ENCODE measurements at places on chromosomes 7 and 10.

GRCh38 chr10:27100813-27101347 is 586 bp upstream of the ANKRD26 start:
- DNase-seq: peak; percentile 22

GRCh38 chr7:64878684-64879083 is 24.4 kb upstream of the ZNF273 start:
- DNase-seq: no peak

DNA sequence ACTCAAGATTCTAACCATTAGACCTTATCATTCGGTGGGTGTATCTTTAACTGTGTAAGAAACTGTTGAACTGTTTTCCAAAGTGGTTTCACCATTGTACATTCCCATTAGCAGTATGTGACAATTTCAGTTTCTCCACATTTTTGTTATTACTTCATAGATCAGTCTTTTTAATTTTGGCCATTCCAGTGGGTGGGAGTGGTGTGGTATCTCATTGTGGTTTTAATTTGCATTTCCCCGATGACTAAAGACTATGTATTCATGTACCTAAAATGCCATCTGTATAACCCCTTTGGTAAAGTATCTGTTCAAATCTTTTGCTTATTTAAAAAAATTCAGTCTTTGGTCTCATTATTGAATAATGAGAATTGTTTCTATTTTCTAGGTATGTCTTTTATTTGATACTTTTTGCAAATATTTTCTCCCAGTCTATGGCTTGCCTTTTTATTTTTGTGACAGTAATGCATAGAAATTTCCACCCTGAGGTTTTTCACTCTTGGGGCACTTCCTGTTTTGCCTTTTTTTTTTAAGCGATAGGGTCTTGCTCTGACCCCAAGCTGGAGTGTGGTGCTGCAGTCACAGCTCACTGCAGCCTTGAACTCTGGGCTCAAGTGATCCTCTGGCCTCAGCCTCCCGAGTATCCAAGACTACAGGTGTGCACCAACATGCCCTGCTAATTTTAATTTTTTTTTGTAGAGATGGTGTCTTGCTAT is 141.1 kb upstream of the ITGB1 start:
- no peak for DNase-seq

GRCh38 chr7:16204953-16205352 is 216.4 kb downstream of the CRPPA start:
- no peak for DNase-seq

- DNase-seq: no peak
These were observed 156.7 kb downstream of the MAGI2 start for GRCh38 chr7:79296553-79297320.

DNA sequence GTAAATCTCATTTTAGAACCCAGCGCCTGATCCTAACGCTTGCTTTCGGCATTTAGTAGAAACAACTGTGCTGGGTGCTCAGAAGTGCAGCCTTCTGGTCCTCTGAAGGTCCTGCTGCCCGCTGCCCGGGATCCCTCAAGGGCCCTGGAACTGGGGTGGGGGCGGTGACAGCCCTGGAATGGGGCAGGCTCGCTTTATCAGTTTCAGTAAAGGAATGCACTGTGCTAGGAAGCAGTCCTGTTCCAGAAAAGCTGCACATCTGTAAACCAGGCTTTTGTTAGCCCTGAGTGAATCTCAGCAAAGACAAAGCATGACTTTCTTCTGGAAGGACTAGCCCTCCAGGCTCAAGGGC is 254.6 kb downstream of the TNS3 start:
- no peak for DNase-seq

GRCh38 chr7:12067156-12067831 is 143.8 kb upstream of the TMEM106B start:
- no peak for DNase-seq

DNA sequence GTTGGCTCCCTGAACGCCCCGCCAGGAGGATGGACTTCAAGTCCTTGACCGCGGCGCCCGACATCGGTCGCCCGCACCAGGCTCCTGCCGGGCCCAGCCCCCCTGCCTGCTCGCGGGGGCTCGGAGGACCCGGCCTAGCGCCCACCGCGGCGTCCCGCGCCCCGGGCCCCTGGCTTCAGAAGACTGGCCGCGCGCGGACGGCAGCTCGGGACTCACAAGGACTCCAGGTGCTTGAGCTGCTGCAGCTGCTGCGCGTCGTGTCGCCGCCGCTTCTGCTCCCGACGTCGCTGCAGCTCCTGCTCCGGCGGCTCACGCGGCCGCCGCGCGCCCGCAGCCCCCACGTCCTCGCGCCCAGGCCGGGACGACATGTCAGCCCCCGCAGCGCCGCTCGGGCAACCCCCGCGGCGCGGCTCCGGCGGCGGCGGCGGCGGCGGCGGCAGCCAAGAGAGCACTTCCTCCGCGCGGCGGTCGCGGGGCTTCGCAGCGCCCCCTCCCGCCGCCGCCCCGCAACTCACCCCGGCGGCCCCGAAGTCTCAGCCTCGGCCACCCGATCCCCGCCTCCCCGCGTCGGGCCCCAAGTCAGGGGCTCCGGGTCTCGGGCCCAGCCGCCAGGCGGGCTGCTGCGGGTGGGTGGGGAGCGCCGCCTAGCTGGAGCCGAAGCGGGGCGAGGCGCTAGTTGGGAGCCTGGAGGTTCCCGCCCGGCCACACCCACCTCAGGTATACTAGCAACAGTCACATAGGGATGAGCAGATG is at the start of gene RP9:
TSS of gene RP9 (minus strand) at position 400 of the 753 bp plus-strand sequence. CDS start at position 368, 32 bp downstream.
- peak; percentile 53 for DNase-seq

DNA sequence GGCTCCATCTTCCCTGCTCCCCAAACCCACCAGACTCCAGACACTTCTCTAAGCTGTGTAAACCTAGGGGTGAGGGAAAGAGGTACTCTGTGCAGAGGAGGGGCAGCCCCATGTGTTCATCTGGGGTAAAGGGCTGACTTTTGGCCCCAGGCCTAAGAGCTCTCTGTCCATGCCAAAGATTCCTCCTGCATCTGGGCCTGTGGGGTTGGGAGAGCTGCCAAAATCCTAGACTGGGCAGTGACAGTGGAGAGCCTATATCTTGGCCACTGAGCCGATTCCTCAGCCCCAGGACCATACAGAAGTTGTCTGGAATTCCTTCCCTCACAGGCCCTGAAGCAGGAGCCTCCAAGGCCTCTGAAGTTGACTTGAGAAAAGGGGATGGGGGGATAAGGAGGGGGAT is 25.3 kb upstream of the LEP start:
- no peak for DNase-seq

GRCh38 chr10:122343135-122343800 is 31.2 kb upstream of the PLEKHA1 start:
- DNase-seq: no peak

- DNase-seq: no peak
These were observed 76.8 kb upstream of the LRRN3 start for GRCh38 chr7:111014079-111014478.

DNA sequence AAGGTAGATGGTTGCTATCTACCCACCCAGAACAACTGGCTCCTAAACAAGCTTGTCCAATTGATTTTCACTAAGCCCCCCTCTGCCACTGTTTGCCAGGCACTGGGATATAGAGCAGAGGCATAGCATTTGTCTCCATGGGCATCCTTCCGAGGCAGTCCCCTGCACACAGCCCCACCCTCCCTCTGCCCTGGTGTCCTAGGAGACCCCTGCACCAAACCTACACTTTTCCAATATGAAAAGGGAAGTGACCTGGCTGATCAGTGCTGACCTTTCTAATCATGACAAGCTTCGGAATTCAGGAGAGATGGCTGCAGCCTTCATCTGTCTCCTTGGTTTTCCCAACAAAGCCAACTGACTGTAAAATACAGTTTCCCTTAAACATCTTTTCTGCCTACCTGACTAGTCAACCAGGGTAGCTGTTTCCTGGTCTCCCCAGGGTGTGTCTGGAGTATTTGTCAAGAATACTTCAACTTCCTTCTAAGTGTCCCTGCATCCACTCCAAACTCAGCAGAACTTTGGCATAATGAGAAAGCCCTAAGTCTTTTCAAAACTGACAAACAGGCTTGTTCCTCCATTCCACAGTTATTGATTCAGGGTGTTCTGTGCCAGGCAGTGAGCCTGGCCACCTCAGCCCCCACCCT is 7.6 kb upstream of the SLC18A3 start:
- no peak for DNase-seq

DNA sequence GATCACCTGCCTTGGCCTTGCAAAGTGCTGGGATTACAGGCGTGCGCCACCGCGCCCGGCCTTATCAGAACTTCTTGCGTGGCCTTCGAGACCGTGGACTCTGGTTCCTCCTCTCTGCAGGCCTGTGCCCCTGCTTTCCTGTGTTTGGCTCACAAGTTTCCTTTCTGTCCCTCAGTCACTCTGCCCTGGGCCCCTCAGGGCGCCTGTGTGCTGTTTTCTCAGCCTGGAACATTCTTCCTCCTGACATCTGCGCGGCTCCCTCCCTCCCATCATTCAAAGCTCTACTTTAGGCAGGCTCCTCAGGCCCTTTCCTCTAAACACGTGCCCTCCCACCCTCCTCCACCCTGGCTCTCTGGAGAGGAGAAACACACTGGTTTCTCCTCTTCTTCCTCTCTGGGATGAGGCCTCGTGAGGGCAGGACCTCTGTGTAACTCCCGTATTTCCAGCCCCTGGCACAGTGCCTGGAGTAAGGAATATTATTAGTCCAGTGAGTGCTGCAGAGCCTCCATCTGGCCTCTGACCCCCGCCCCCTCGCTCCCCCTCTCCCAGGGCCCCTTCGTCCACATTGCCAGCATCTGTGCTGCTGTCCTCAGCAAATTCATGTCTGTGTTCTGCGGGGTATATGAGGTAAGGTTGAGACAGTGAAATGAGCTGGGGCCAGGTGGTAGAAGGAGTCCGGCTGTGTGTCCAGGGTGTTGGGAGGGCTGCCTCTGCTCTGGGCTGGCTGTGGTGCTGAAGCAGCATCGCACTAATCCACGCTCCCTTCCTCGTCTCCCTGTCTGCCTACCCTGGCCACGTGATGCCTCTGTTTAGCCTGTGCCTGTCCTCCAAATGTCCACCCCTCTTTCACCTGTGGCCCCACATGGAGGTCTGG is 7.1 kb downstream of the CLCN1 start:
- no peak for DNase-seq

- DNase-seq: no peak
These were observed 179.5 kb upstream of the RNF32 start for GRCh38 chr7:156460858-156461627.

- no peak for DNase-seq
These were observed 327.9 kb upstream of the SORCS1 start for GRCh38 chr10:107492389-107492788.

DNA sequence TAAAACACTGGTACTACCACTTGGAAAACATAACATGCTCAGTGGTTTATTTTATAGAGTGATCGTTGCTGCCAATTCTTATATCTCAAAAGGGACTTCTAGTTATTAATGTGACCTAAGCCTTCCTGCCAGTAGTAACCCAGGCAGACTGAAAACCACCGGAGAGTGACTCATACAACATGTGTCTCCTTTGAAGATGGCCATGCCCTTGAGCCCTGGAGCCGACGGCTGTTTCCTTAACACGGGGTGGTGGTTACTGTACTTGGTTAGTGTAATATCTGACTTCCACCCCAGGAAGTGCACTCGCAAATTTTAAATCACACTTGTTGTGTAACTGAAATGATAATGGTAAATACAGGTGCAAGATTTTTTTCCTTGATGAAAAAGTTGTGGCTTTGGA is 30.5 kb downstream of the JAKMIP3 start:
- no peak for DNase-seq

DNA sequence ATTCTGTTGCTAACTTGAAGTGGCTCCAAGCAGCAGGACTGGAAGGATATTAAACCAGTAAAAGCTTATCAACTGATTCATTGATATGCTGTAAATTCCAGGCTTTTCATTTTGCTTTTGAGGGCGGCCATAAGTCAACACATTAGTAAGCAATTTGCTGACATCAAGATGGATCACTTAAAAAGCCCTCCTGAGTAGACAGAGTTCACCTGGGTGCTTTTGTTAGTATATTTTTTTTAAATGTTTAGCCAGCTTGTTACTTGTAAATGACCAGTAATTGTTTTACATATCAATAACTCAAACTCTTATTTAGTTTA is 26.5 kb downstream of the RNF32 start:
- DNase-seq: no peak

GRCh38 chr10:28575852-28576251 is 42.9 kb downstream of the WAC start:
- no peak for DNase-seq

GRCh38 chr10:1597370-1598146 is 139.8 kb downstream of the ADARB2 start:
- DNase-seq: no peak

DNA sequence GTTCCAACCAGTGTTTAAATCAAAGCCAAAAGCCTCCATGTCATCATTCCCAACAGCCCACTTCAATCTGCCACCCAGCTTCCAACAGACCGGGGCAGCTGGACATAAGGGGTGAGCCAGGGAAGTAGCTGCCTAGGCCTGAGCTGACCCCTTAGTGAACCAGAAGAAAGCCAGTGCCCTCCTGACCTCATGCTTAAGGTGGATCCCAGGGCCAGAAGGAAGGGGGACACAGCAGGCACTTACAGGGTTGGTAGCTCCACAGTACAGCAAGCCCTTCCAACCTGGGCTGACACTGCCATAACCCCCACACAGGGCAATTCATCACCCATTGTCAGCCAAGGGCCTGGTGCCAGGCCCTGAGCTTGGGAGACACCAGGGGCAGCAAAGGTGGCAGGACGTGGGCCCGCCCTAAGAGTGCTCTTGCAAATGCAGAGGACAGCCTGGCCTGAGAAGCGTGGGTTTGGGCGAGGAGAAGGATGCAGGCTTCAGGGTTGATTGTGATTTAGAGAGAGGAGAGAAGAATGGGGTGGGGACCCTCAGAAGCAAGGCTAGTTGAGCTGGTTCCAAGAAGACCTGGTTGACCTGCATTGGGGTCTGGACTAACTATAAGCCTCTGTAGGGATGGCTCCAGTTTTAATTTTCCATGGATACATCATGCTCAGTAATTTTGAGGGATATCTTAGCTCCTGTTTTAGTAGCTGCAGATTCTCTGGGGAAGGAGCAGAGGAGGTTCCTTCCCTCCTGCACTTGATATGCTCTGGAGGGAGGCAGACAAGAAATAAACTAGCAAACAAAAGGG is 3.1 kb upstream of the CYP26A1 start:
- DNase-seq: no peak

- DNase-seq: no peak
These were observed 517 bp downstream of the SRGN start for GRCh38 chr10:69088471-69088769.

DNA sequence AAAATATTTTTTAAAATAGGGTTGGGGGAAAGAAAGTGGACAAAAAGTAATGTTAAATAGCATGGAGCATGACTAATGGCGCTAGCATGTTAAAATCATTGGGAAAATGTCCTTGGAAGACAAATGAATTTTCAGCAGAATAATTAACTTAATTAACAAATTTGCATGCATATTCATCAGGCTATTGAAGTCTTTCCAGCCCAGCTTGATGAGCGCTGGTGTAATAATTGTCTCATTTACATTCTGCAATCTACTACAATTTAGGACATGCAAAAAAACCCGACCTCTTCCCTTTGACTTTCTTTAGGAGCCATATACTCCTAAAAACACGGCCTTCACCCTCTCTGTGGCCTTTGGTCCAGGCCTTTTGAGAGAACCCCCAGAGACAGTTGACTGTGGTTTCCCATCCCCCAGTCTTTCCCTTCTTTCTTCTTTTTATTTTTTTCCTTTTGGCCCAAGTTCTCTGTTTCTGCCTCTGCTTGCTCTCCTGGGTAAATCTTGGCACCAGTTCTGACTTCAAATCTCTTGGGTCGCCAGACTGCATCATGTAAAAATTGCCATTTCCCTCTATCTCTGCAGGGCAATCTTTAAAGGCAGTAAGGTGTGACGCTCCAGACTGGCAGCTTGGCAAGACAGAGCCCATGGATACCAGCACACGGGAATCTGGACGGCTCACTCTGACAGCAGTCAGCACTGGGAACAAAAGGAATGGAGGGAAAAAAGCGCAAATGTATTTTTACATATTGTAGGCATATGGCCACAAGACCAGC is 105.5 kb downstream of the NEUROD6 start:
- no peak for DNase-seq

- no peak for DNase-seq
These were observed 2.6 kb upstream of the ZNF438 start for GRCh38 chr10:31034098-31034909.
